ENCODE measurements at places on chromosomes 5 and 9.
A peak's percentile ranks its signal among the peaks of the same experiment; 100 is the strongest.

- no peak for DNase-seq
Observed at GRCh38 chr5:181120761-181121160, 10.2 kb downstream of the OR2V1 start.

- DNase-seq, result peak; percentile 66
Observed at GRCh38 chr5:74903165-74903787, 37.1 kb upstream of the FAM169A start.

DNA sequence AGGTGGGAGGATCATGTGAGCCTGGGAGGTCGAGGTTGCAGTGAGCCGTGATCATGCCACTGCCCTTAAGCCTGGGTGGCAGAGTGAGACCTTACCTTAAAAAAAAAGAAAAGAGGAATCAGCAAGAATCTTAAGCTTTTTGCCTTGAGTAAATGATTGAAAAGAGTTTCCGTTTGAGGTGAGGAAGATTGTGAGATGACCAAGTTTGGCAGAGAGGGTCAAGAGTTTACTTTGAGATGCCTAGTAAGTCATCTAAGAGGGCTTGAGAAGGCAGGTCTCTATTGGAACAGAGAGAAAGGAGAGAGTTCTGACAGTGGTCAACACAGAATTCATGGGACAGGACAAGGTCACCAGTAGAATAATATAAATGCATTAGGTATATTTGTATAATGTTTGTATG lies 572.1 kb downstream of the TLE4 start:
- no peak for DNase-seq

- no peak for DNase-seq
Observed at GRCh38 chr5:79416499-79416898, 97.4 kb downstream of the HOMER1 start.

DNA sequence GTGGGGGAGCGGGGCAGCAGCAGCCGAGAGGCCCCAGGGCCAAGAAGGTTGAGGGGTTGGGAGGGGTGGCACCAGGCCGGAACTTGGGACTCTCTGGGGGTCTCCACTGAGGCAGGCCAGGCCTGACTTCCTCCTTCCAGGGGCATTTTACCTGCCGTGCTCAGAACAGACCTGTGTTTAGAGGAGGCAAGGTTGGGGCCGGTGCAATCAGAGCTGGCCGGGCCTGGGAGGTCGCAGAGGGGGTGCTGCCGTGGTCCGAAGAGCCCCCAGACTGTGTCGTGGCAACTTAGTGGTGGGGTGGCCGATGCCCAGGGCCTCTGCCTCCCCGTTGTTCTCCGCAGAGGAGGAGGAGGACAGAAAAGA lies 21.8 kb downstream of the GLT6D1 start:
- no peak for DNase-seq

DNA sequence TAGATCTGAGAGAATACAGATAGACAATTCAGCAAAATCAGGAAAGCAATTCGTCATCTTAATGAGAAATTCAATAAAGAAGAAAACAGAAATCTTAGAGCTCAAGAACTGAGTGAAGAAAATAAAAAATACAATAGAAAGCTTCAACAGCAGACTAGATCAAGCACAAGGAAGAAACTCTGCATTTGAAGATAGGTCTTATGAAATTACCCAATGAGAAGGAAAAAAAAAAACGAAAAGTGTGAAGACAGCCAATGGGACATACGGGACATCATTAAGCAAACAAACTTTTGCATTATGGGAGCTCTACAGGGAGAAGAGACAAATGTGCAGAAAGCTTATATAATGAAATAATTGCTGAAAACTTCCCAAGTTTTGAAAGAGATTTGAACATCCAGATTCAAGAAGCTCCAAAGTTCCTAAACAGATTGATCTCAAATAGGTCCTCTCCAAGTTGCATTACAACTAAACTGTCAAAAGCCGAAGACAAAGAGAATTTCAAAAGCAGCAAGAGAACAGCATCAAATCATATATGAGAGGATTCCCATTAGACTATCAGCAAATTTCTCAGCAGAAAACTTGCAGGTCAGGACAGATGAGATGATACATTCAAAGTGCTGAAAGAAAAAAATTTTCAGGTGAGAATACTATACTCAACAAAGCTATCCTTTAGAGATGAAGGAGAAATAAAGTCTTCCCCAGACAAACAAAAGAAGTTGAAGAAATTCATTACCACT lies 10.8 kb upstream of the RLN2 start:
- no peak for DNase-seq
